ENCODE measurements at places on chromosomes 4 and X.

- no peak for DNase-seq
Observed at GRCh38 chrX:8126092-8126491, 45.0 kb downstream of the VCX2 start.

- DNase-seq: no peak
Observed at GRCh38 chr4:52716364-52717151, 34.7 kb downstream of the ERVMER34-1 start.

DNA sequence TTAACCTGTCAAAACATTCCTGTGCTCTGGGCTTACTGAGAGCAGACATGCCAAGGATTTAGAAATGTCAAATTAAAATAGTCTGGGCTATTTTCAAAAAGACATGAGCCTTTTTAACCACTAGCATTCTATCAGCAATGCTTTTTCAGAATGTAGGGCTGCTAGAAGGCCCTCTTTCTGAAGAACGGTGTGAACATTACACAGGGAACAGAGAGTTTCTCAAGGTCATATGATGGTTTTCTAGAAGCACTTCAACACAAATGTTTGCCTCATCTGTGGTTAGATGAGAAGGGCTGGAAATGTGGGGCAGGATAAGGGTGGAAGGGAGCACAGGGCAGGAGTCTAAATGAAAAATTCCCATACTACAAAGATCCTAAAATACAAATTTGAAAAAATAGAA, 39.3 kb downstream of the GRIA3 start:
- no peak for DNase-seq

DNA sequence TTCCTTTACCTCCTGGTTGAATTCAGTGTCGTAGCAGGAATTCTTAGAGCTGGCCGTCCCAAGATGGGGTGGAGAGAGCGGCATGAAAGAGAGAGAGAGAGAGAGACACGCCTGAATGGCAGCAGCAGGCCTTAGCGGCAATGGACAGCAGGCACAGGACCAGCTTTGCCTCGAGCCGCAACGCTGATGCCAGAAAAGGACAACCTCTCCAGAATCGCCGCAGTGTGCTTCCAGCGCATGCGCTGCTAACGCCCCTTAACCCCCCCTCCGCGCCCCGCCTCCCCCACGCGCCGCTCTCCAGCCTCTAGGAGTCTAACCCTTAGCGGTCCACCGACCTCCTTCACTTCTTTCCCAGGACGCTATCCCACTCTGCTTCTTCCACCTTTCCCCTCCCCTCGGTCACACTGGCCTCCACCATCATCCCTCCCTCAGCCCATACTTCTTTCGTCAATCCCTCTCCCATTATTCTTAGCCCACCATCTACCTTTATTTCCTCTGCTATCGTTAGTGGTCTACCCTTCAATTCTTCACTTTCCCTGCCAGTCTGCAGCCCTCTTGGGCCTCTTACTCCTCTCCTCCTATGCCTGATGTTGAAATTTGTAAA, 10.5 kb upstream of the ZCCHC13 start:
- peak; percentile 64 for DNase-seq

GRCh38 chr4:29277381-29277780, 1442.8 kb upstream of the PCDH7 start:
- no peak for DNase-seq

- DNase-seq: no peak
Observed at GRCh38 chrX:65601126-65601525, 66.3 kb upstream of the MSN start.
